ENCODE measurements at places on chromosomes 2 and 18.

GRCh38 chr2:120398996-120399888, 53.3 kb downstream of the INHBB start:
- no peak for DNase-seq

DNA sequence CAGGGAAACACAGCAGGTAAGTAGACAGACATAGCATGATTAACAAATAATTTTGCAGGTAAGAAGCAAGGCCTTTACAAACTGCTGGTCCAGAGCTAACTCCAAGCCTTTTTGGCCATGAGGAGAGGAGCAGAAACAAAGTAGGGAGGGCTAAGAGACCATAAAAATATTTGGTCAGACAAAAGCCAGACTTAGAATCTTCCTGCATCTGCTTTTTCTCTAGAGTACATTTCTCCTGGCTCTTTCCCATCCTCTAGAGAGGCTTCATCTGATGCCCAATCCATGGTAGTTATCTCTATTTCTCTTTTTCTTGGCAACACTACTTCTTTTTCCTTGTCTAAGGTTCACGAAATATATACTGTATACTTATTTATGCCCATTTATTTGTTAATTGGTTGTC, 577.1 kb downstream of the PIK3C3 start:
- DNase-seq, result no peak

- no peak for DNase-seq
Measured at GRCh38 chr18:27652480-27653121, 467.5 kb upstream of the CHST9 start.

GRCh38 chr18:70181015-70181414, 24.5 kb downstream of the RTTN start:
- peak; percentile 45 for DNase-seq

GRCh38 chr2:172231508-172231907, 128.8 kb upstream of the DLX2 start:
- no peak for DNase-seq

GRCh38 chr2:42450136-42450535, 43.6 kb downstream of the KCNG3 start:
- peak; percentile 13 for DNase-seq

DNA sequence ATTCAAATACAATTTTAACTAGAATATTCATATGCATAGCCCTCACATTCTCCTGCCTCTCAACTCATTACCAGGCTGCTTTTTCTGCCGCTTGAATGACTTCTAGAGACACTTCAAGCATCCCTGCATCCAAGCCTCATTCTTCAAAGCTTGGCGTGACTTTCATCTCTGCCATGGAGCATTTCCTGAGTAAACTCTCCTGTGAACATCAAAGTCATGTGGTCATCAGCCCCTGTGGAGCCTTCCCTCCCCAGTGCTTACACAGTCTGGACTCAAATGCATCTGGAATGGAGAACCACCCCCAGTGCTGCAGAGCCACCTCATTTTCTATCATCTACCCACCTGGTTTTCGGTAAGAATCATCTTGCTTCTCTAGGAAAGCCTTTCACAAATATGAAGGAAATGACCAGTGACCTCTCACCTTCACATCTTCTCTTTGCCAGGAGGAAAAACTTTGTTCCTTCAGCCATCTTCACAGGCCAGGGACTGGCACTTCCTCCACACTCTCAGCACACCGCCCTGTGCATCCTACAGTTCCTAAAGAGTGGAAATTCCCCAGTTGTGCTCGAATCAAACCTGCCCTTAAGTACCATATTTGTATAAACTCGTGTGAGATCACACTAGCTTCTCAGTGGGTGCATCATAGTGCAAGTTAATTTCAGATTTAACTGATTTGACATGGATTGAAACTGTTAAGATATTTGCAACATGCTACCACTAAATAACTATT, 116.4 kb downstream of the COL6A3 start:
- peak; percentile 89 for DNase-seq

DNA sequence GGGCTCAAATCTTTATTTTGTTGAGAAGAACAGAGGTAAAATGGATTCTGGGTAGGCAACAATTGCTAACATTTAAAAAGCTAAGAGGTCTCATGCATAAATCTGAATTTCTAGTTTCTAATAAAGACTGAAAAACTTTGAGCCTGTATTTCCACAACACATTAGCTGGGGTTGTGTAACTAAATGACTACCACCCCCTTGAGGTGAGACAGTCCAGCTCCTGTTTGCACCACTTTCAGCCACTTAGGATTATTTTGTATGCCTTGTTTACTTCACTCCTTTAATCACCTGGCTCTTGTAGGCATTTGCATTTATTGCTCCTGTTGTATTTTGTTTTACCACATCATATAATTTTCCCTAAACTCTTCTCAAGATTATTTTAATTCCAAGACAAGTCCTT, 376.6 kb downstream of the PTH2R start:
- DNase-seq, result no peak

- DNase-seq, result no peak
Measured at GRCh38 chr18:27073404-27073830, 111.7 kb downstream of the CHST9 start.

DNA sequence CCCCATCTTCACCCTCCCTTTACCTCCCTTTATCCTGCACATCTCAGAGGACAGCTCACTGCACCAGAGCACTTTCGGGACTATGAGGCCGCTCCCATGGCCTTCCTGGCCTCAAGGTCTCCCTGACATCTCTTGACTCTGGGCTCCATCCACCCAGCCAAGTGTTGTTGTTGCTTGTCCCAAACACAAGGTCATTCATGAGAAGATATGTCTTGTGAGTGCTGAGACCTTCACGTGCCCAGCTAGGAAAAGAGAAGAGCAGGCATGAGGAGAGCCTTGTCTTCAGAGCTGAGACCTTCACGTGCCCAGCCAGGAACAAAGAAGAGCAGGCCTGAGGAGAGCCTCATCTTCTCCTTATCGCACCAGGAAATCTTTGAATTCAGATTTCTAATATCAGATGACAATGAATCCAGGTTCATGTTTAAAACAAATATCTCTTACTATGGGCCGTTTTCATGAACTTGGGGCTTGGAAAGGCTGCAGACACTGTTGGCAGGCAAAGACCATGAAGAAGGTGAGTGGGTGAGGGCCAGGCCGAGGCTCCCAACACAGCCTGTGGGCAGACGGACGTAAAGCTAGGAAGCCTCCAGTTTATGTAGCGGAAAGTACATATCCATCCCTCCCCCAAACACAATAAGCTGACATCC, 256.1 kb downstream of the NDUFA10 start:
- DNase-seq, result no peak

DNA sequence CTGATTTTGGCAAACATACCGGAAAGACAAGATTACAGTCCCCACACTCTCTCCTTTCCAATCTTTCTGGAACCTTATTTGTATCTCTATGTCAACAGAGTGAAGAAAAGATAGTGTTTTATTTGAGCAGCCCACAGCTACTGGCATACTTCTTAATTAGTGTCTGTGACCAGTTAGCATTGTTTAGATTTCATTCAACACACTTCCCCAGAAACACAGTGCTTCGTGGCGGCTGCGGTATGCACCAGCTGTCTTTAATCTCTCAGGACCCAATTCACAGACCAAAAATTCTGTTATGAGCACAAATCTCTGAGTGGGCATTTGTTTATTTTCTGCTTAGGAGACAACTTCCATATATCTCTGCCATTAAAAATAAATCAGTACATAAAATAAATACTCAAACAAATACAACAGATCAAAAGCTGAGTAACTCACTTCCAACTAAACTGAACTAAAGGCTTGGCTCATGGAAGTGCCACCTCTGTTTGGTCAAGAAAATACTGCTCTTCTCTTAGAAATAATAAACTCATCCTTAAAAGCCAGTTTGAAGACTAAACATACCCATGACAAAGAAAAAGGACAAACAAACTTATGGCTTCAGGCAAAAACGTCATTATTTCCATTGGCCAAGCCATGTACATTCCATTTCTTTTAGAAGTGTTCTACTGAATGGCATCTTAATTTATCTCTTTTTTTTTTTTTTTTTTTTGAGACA, 392.4 kb downstream of the TXNL1 start:
- DNase-seq, result peak; percentile 20

Measured in astrocyte of the cerebellum (primary cell).